HFFc6 (cell line): ENCODE measurements at places on chromosomes 11 and 22. TPM values are rescaled to one million over a fixed set of nuclear protein-coding genes. Genes with fewer than 3 reads are reported as not detected.

DNA sequence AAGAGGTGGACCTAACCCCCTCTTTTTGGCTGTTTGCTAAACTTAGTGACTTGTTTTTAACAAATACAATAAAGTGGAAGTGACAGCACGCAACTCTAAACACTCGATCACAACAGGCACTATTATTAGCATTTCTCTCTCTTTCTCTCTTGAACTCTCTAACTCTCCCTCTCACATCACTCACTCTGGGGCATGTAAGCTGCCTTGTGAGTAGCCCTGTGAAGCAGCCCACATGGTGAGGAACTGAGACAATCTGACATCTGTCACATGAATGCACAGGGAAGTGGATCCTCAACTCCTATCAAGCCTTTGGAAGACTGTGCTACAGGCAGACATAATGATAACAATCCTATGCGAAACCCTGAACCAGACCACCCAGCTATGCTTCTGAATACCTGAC, 609.0 kb upstream of the CNTN5 start:
- no peak for DNase-seq
- no peak overlapping the region; the same call in 1 of the 2 replicates for H3K4me3 ChIP-seq
- no peaks in the 10 kb centered on the region for H3K27me3 ChIP-seq
- H3K4me1 ChIP-seq: no peaks in the 10 kb centered on the region
- no peak overlapping the region for H3K27ac ChIP-seq

DNA sequence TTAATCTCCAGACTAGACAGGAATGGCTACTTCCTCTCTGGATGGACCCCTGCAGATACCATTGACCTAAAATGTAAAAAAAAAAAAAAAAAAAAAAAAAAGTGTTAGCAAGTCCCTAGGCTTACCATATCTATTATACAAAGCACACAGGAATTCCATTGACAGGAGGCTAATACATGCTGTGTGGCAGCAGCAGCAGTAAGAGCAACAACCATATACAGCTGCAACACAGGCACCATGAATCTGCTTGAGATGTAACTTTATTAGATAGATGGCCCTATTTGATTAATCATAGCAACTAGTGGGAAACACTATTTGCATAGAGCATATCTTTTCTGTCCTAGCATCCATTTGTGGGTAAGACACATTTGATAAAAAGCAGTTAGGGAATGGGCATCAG, 1447.1 kb downstream of the FAM181B start:
- H3K27ac ChIP-seq: no peak overlapping the region
- H3K4me3 ChIP-seq: no peak overlapping the region
- no peaks in the 10 kb centered on the region for H3K36me3 ChIP-seq

DNA sequence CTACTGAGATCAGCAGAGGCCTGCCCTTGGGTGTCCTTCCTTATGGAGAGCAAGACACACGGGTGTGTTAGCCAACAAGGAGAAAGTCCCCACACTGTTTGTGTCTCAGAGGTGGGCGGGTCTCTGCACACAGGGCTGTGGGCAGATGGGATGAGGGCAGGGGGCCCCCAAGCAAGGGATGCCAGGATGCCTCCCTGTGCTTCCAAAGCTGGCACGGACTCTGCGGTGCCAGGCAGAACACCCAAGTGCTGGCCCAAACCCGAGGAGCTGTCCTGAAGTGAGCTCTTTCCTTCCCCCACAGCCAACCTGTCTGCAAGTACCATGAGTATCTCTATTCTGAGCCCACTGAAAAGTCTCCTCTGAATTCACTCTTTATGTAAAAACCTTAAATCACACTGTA, 273.3 kb downstream of the CTTN start:
- DNase-seq: no peak
- H3K4me3 ChIP-seq: no peak overlapping the region
- no peak overlapping the region for H3K27ac ChIP-seq
- H3K36me3 ChIP-seq: peaks cover 12% of the 10 kb centered on the region

Gene GLYATL2
- total RNA-seq: 0.47 TPM in 1 of 2 replicates, not detected in the other

GRCh38 chr22:23302171-23303002, 122.1 kb downstream of the BCR start:
- H3K27me3 ChIP-seq: no peaks in the 10 kb centered on the region; the same call in none of the 2 replicates
- H3K4me1 ChIP-seq: peaks cover 36% of the 10 kb centered on the region
- H3K27ac ChIP-seq: no peak overlapping the region

Gene SLC5A1
- total RNA-seq: not detected in 3 replicates

Gene GLYAT
- total RNA-seq: not detected in 2 replicates

DNA sequence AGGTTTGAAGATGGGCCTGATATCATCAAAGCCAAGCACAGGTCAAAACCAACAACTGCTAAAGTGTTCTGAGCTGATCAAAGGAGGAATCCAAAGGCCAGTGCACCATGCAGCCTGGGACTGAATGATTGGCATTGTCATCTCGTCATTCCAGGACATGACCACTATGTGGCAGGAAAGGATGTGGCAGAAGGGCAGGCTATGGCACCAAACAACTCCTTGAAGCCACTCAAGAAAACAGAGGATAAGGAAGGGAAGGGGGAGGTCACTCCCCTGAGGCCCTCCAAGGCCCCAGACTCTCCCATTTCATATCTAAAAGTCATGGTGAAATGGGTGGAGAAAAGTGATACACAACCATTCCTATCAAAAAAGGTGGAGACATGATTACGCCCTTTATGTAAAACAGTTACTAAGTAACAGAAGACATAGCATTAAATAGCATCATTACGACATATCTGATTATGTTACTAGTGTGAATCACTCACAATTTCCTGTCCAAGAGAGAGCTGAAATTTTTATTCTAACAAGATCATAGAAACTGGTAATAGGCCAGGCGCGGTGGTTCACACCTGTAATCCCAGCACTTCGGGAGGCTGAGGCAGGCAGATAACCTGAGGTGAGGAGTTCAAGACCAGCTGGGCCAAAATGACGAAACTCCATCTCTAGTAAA, 49.3 kb downstream of the AHNAK start:
- no peak overlapping the region for H3K4me3 ChIP-seq
- peak; percentile 75 for DNase-seq
- H3K4me1 ChIP-seq: peaks cover 37% of the 10 kb centered on the region

GRCh38 chr11:119355091-119355843, 8.8 kb upstream of the MFRP start:
- no peak overlapping the region for H3K27ac ChIP-seq
- peaks cover 10% of the 10 kb centered on the region for H3K4me1 ChIP-seq
- H3K27me3 ChIP-seq: peaks cover 16% of the 10 kb centered on the region

DNA sequence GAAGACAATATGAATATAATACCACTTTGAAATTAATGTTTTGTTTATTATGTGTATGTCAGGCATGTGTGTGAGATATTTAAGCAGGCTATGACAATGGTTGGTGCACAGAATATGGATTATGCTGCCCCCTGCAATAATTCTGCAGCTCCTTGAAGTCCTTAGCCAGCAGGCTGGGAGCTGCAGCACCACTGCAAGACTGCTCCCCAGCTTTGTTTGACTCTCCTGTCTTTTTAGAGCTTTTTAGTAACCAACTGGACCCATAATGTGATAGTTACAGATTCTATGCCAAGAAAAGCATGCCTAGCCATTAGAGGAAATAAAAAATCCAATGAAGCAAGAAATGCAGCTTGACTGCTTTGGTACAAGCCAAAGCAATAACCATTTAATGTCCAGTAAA, 535.1 kb downstream of the TMEM135 start:
- peaks cover 1% of the 10 kb centered on the region; the same call in 1 of the 2 replicates for H3K27me3 ChIP-seq
- no peak overlapping the region for H3K4me3 ChIP-seq
- H3K36me3 ChIP-seq: no peaks in the 10 kb centered on the region
- no peak for DNase-seq
- no peak overlapping the region for H3K27ac ChIP-seq

Gene RFPL3
- not detected in 3 replicates for total RNA-seq

Gene SLC22A12
- total RNA-seq: not detected in 3 replicates

Gene NCR3LG1
- 2.4 to 3.3 TPM (median 2.7 TPM) in 3 replicates for total RNA-seq

DNA sequence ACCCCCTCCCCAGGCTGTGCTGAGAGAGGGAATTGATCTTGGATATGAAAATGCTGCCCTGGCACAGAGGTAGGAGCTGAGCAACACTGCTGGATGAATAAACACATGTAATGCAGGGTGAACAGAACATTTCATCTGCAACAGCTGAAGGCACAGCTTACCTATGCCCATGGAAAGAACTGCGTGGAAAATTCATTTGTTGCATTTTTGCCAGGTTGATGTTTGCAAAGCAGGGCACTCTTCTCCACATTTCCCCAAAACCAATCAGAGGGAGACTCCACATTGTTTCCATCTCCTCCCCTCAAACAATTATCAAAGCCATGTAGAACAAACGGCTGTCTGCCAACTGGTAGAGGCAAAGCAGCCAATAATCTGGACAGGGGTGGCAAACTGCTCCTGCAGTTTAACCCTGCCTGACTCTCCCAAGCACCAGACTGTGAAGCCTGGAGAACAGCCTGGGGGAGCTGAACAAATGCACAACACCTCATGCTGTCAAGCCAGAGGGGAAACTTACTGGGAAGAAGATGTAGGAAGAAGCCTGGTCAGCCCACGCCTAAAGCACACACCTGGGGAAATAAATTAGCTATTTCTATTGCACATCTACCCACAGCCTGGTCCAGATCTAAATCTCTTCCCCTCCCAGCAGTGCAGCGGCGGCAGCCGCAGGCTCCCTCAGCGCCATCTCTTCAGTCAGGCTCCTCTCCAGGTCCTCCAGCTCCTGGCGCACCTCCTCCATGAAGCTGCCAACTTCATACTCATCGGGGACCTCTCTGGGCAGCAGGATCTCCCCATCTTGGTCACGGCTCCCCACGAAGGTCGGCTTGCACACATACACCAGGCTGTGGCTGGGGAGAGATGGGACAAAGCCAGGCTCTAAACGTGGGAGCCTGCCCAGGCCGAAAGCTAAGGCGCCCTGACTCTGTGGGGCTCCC, 44.3 kb downstream of the DKK3 start:
- peaks cover 75% of the 10 kb centered on the region for H3K36me3 ChIP-seq
- H3K27me3 ChIP-seq: peaks cover 20% of the 10 kb centered on the region
- H3K4me3 ChIP-seq: no peak overlapping the region
- H3K27ac ChIP-seq: 0 out of 2 replicates have a peak overlapping the region, but pooled peaks have one; percentile 9

GRCh38 chr11:119361056-119361787, 14.7 kb upstream of the MFRP start:
- peaks cover 7% of the 10 kb centered on the region for H3K27me3 ChIP-seq
- H3K4me1 ChIP-seq: peaks cover 42% of the 10 kb centered on the region
- H3K36me3 ChIP-seq: no peaks in the 10 kb centered on the region; the same call in 1 of the 2 replicates
- peak overlapping the region; percentile 30 for H3K4me3 ChIP-seq

GRCh38 chr11:102783720-102784119, 3.3 kb upstream of the MMP10 start:
- H3K4me1 ChIP-seq: peaks cover 20% of the 10 kb centered on the region
- no peaks in the 10 kb centered on the region for H3K36me3 ChIP-seq
- no peak for DNase-seq

- no peak for DNase-seq
- no peak overlapping the region for H3K4me3 ChIP-seq
- peaks cover 5% of the 10 kb centered on the region; the same call in 1 of the 2 replicates for H3K4me1 ChIP-seq
These were observed 785 bp downstream of the IGSF9B start for GRCh38 chr11:133955945-133956421.

Gene LUZP2
- total RNA-seq: not detected in 3 replicates

- peaks cover 4% of the 10 kb centered on the region for H3K27me3 ChIP-seq
- H3K27ac ChIP-seq: no peak overlapping the region
- DNase-seq: no peak
These were observed 72.6 kb downstream of the MYO7A start for GRCh38 chr11:77200351-77201268.

GRCh38 chr11:123410218-123410549, 19.9 kb upstream of the GRAMD1B start:
- H3K27ac ChIP-seq: no peak overlapping the region
- H3K27me3 ChIP-seq: peaks cover 4% of the 10 kb centered on the region
- no peak for DNase-seq

GRCh38 chr11:86176165-86176884, 68.2 kb upstream of the EED start:
- H3K4me1 ChIP-seq: peaks cover 26% of the 10 kb centered on the region
- peak overlapping the region; percentile 0 for H3K4me3 ChIP-seq
- peaks cover 2% of the 10 kb centered on the region for H3K27me3 ChIP-seq
